ENCODE measurements at places on chromosomes 3 and 15.

DNA sequence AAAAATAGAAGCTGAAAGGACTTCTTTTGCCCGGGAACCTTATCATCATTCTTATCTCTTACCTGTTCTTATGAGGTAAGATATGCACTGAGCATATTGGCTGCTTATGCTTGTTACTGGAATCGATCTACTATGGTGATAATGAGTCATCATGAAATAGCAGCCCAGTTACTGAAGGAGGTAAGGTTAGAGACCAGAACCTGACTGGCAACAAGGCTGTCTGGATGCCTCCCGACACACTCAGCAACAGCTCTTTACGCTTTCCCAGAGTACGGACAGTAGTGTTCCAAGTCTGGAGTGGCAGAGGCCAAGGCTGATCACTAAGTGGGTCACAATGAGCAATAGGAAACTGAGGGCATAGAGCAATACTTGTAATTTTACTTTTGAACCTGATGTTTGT, 314.1 kb downstream of the NLGN1 start:
- DNase-seq = no peak

DNA sequence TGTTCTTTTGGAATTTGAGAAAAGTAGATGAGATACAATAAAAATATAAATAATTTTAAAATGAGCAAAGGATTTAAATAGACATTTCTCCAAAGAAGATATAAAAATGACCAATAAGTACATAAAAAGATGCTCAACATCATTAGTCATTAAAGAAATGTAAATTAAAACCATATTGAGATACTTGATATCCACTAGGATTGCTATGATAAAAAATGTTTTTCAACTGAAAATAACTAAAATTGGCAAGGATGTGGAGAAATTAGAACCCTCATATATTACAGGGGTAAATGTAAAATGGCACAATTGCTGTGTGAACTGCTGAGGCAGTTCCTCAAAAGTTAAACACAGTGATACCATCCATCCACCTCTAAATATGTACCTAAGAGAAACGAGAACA, 38.8 kb downstream of the LRRFIP2 start:
- DNase-seq = no peak

DNA sequence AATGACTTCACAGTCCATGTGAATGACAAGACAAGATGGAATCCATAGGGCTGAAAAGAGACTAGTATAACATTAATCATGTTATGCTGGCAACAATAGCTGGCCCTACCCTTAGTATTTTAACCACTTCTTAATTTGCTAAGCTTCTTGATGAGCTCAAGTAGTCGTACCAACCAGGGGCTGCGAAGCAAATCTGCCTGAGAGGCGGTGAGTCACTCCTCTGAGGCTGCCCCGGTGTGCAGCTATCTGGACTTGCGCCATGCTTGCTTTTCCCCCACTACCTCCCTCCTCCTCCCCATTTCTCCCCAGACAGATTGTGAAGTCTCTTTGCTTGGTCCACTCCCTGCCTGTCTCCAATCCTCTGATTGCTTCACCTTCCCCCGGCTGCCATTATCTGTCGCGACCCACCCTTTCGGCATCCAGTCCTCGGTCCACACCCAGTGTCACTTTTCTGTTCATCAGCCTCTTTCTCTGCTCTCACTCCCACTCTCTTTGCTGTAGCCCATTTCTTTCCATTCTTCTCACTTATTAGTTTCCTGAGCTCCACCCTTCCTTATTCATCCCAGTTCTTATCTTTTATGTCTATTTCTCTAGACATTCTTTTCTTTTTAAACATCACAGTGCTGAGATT, 42.7 kb downstream of the DUT start:
- DNase-seq = no peak

DNA sequence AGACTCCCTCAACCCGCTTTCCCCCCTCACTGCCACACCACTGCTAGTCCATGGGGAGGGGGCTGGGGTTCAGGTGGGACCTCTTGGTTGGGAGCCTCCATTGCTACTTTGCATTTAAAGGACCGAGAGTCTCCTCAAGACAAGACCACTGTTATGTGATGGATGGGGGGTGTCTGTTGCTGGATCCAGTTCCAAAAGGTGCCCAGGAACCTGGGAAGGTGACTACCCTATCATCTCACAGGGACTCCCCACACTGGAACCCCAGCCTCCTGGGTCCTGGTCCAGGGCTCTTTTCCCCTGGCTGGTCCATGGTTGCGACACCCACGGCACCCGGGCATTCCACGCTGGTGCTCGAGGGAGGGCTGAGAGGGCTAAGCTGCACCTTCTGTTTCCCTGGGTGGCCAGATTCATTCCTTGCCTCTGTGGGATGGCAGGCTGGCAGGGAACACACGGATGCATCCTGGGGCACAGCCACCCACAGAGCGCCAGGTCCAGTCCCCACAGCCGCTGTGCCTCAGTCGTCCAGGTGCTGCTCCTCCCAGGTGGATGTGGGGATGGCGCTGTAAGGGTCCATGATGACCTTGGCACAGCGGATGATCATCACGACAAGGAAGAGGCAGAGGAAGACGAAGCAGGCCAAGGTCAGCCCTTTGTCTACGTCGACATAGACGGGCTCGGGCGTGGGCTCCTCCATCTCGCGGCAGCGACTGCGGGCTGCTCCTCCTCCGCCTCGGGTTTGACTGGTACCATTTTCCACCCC, 48.6 kb downstream of the FAH start:
- DNase-seq = no peak

DNA sequence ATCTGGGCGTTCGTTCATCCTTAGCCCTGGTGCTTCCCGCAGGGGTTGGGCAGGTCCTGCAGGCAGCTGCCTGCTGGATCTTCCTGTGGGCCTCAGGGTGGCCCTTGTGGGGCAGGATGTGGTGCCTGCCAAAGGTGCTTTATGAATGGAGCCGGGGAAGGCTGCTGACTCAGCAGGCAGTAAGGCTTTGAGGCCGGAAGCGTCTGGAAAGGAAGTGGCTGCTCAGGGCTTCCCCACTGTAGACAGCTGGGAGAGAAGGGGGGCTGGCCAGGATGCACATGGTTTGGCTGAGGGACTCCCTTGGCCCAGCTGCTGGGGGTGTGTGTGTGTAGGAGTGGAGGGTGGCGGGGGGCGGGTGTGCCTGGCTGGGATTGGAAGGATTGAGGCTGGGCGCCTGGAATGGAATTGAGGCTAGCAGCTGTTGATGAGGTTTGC, 12.9 kb downstream of the CD276 start:
- peak; percentile 97 for DNase-seq

GRCh38 chr3:120608506-120608905, 12.4 kb downstream of the NDUFB4 start:
- DNase-seq = no peak

DNA sequence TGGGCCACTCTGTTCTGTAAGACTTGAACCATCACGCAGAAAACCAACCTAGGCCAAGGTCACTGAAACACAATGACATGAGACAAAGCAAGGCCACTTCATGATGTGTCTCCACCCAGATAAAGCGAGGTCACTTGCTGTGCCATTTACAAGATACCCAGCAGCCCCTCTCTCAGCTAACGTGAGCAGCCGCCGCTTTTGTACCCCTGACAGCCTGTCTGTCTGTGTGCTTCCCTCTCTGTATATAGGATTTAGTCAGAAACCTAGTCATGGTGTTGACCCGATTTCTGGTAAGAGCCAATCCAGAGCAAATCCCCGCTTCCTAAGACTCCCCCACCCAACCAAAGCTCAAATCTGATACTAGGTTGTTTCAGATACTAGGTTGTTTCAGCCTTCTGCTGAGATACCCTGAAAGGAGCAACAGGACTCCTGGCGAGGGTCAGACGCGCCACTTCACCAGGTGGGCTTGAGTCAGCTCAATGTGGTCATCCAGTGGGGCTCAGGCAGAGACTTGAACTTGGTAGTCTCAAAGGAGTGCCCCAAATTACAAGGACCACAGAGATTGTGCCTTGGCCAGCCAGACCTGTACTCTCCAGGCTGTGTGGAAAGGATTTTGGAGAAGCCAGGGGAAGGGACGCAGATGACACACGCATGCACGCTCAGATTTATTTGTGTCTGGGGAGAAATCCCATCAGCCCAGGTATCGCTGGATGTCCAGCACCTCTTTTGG, 3.1 kb upstream of the ZXDC start:
- DNase-seq = no peak

DNA sequence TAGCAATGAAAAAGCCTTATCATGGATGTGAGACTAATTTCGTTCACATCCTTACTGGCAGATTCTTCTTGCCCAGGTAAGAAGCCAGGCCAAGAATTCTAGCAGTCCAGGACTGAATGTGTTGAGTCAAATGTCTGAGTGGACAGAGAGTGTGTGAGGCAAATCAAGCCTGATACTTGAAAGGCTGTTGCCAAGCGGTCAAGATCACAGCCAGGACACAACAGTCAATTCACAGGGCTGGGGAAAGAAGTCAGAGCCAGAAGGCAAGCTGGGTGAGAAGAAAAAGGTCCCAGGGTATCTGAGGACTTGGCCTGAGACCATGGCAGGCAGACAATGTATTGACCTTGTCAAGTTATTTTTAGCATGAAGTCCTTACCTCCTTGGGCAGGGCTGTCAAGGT, 301.3 kb downstream of the ZNF385D start:
- DNase-seq = no peak

GRCh38 chr3:126711121-126711760, 7.2 kb downstream of the CHCHD6 start:
- peak; percentile 5 for DNase-seq

- DNase-seq = no peak
These were observed 169.6 kb upstream of the IL12A start for GRCh38 chr3:159818997-159819500.

- no peak for DNase-seq
These were observed 34.5 kb downstream of the UMPS start for GRCh38 chr3:124764746-124765145.

DNA sequence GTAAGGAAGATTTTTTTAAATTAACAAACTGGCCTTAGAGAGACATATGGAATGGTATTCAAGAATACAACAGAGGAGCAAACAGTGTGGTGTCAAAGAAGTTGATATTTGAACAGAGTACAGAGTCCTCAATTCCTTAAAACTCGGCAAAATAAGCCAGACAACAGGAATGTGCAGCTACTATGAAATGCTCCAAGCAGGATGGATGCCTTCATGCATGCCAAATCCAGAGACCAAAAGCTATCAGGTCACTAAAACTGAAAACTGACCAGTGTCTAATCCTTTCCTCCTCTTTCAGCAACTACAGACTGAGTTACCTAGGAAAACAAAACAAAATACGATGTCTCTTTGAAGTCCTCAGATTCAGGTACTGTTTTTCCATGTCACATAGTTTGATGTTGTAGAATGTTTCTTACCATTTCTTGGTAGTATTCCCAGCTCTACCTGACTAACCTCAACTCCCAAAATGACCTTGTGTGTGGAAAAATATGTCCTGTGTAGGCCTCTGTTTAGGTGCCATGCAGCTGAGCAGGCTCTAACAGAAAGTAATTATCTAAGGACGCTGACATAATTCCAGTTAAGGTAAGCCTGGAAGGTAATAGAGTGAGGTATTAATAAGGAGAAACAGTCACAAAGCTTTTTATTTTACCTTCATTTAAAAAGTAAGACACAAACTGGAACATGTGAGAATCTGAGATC, 46.9 kb downstream of the TBL1XR1 start:
- DNase-seq = no peak

DNA sequence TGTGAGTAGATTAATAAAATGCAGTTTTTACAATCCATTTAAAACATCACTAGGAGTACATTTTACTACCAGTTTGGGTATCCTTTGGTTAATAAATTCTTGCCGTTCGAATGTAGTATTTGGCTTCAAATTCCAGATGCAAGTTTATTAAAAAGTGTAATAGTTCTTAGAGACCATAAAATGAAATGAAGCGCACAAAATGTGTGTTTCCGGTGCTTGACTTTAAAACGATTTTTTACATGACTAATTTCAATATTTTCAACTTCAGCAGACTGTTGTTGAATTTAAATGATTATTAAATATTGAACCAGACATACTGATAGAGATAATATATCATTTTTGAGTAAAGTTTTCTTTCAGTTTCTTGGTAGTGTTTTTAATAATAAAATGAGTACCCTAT, 138.4 kb upstream of the NAALADL2 start:
- no peak for DNase-seq

DNA sequence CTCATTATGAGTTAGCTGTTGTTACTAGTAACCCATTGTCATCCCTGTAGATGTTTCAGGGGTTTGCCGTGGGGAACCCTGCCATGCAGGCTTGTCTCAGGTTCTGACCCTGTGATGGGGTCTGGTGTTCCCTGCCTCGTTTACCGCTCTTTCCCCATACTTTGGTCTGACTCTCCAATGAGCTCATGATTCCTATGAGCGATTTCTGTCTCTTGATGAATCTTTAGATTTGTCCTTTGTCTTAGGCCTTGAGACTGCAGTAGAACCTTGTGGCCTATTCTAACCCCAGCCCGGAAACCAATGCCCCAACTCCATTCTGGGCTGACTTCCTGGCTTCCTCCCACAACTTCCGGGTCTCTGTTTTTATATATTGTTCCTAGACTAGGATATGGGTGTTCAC, 11.3 kb upstream of the IQGAP1 start:
- DNase-seq = peak; percentile 39

DNA sequence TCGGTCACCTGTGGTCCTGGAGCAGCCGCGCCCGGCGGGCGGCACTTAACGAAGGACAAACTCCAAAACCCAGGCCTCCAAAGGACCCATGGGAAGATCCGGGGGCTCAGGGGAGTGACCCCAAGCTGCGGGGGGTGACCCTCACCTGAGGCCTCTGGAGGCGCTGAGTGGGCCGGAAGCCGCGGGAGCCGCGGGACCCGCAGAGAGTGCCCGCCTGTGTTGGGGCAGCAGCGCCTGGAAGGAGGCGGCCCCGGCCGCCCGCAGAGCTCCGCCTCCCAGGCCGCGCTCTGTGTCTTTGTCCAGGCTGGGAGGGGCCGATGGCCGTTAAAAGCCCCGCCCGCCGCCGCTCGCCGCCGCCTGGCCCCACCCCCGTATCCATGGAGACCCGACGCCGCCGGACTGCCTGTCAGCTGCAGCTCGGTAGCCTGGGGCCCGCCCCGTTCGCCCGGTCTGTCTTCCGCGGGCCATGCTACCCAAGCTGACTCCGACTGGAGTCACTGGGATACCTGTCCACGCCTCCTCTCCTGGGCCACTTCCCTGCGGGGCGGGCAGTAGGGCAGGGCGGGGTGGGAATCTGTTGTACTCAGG, 15.3 kb upstream of the FANCD2 start:
- peak; percentile 60 for DNase-seq

DNA sequence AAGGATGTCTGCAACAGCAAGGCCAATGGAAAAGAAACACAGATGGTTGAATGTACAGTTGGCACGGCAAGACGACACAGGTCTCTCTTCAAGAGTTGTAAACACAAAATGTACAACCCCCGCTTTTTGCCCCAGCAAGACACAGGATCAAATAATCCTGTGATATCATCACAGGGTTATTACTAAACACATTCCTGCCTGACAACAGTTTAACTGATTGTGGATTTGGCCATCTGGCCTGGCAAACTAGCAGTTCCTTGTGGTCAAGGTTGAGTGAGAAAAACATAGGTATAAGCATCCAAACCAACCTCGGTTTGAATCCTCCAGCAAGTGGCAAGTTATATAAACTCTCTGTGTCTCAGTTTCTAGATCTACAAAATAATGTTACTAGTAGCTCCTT, 23.4 kb downstream of the PARP16 start:
- DNase-seq = no peak

DNA sequence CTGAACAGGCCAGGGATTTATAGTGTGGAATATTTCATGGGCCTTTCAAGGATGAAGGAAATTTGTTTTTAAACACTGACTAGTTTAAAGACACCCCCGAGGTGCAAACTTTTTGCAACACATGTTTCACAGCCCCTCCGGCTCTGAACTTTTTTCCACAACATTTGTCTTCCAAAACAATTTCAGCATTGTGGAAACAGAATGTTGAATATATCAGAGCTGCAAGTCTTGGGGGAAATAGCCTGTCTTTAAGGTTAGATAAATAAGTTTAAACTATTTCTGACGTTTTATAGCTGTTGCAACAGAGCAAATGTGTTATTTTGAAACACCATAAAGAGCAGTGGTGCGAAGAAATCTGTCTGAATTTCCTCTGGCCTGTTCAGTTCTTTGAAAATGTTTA, 229.2 kb upstream of the GOLGA6L4 start:
- DNase-seq = no peak

Data from CMK (cell line).